T-helper 17 cell (primary cell): ENCODE measurements at places on chromosomes 5 and 9. TPM values are rescaled to one million over a fixed set of nuclear protein-coding genes. Genes with fewer than 3 reads are reported as not detected.

Gene FOXD4L6
- not detected for total RNA-seq

Gene SPATA31A3
- not detected for total RNA-seq

Gene PCDHB13
- total RNA-seq: not detected

Gene OMD
- total RNA-seq: not detected

Gene SELENOP
- total RNA-seq: not detected

- DNase-seq: no peak
Measured at GRCh38 chr9:21672761-21673160, 129.7 kb upstream of the MTAP start.

- DNase-seq: no peak
Measured at GRCh38 chr5:16726538-16726946, 109.7 kb upstream of the RETREG1 start.

DNA sequence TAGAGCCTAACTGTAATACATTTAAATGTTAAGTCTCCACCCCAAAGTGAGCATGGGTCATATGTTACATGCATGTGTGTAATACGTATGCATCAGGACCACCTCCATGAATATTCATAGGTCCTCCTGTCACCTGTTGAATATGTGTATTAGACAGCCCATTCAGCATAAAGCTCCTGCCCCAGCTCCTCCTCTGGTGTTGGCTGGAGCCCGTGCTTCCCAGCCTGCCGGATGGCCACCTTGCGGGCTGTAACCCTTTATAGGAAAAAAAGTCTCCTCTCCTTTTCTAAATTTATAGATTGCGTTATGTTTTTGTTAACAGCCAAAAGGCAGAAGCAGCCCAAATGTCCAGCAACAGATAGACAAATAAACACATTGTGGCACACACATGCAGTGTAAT, 299.5 kb downstream of the MED10 start:
- DNase-seq: no peak

DNA sequence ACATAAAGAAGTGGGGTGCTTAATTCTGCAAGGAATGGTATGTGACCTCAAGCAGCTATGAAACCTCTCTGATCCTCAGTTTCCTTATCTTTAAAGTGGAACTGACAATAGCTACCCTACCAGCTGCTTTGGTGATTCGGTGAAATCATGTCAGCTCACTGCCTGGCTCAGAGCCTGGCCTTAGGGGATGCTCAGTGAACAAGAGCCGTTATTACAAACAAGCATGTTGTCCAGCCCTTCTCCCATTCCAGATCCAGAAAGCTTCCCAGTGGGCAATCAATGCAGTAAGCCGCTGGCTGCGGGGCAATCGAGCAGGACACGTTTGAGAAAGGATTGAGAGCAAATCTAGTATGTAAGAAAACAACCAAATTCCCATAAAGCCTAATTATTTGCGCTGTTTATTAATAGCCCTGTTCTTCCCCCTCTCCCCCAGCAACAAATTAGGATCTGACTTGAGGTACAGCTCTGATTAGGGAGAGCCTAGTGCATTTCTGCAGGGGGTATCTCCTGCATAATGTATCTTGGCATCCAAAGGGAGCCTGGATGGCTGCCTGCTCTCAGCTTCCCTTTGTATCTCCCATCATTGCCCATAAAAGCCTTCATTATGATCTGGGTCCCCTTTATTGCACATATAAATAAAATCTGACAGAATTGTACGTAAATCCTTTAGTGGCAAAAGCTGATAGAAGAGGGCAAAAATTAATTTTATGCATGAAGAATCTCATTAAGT, 371.4 kb downstream of the TMEM232 start:
- DNase-seq: no peak

GRCh38 chr5:93583768-93584595, 960 bp downstream of the NR2F1 start:
- no peak for DNase-seq

DNA sequence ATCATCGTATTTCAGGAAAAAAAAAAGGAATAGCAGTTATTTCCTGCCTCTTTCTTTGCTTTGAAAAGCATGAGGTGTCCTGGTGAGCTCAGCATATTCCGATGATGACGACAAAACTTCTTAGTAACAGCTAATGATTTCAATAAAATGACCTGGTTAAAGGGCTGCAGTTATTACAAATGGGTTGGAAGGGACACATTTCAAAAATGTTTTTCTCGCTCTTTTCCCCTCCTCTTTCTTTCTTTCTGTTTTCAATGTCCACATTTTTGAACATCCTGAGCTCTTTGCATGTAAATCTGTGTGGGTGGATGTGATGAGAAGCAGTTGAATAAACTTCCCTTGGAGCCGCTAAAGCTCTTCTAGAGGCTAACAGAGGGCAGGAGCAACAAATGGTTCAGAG, 186.8 kb upstream of the SLC27A6 start:
- DNase-seq: no peak

DNA sequence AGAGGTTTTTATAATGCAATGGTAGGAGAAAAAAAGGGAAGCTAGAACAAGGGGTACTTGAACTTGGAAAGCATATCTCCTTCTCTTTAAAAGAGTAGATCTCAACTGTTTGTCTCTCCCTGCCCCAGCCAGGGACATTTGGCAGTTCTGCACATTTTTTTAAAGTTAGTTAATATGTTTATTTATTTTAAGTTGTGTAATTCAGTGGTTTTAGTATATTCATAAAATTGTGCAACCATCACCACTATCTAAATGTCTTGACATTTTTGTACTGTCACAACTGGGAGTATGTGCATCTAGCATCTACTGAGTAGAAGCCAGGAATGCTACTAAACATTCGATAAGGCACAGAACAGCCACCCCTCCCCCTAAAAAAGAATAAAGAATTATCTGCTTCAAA, 103.5 kb upstream of the DPYSL3 start:
- DNase-seq: no peak

DNA sequence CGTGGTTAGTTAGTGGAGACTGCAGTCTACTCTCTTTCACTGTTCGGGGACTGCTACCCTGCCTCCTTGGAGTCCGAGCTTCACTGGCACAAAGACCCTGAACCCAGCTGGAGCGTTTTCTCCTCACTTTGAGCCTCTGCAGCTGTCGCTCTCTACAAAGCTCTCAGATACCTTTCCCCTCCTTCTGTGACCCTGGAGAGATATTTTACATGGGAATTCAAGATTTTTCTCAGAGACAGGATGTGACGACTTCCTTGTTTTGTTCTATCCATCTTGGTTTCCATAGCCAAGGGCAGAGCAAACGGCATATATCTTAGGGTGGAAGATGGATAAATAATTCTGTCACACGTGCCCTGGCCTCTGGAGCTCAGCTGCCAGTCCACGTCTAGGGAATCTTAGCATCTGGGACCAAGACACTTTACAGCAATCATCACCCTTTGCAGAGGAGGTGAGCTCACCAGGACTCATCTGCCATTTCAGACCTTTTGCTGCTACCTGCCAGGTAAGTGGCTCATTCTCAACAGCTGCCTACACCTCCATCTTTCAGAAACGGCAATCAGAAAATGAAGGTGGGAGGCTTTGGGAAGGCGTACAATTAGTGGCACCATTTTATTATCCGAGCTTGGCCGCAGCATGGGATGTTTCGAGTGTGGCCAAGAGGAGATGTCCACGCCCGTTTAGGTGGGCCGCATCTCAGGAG, at the start of gene BTNL9:
BTNL9 (plus strand) TSS at position 336 of the 700 bp plus-strand sequence. CDS start 5,224 bp downstream, outside the sequence.
- DNase-seq: no peak

- no peak for DNase-seq
Measured at GRCh38 chr9:98570663-98571440, 137.9 kb downstream of the GABBR2 start.

DNA sequence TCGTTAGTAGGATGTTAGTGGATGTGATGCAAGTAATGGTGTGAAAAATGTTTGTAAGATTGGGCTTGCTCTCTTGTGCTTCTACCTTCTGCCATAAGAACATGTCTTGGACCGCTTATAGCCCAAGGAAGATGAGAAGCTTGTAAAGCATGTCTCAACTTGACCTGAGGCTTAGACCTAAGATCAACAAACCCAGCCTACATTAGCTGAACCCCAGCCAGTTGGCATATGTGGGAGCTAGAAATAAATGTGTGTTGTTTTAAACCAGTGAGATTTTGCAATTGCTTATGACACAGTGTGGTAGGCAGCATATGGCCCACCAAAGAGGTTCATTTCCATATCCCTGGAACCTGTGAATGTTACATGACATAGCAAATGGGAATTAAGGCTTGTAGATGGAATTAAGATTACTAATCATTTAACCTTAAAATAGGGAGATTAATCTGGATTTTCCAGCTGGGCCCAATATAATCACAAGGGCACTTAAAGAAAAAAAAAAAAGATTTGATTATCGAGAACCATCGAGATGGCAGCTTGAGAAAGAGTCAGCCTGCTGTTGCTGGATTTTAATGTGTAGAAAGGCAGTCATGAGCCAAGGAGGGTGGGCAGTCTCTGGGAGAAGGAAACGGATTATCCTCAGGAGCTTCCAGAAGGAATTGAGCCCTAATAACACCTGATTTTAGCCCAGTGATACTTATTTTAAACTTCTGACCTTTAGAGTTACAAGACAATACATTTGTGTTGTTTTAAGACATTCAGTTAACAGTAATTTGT, 27.3 kb upstream of the EDIL3 start:
- no peak for DNase-seq

DNA sequence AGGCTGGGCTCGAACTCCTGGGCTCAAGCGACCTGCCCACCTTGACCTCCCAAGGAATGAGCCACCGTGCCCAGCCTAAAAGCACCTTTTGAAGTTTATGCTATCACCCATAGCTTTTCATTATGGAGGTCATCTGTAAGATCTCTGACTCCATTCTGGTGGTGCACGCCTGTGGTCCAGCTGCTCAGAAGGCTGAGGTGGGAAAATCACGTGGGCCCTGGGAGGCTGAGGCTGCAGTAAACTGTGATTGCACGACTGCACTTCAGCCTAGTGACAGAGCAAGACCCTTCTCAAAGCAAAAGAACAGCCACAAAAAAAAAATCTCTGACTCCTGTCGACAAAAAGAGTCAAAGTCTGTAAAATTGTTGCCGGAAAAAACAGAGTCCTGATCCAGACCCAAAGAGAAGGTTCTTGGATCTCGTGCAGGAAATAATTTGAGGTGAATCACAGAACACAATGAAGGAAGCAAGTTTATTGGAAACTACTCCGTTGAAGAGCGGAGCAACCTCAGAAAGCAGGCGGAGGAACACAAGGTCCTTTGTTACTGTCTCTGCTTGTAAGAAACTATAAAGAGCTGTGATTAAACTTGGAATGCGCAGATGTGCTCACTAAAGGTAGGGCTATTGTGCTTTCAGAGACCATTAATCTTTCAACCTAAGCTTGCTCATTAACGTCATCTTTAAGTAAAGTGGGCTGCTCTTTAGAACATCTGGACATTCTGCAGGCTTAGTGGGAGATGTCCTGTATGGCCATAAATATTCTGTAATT, 2.0 kb upstream of the HAUS6 start:
- DNase-seq: no peak

DNA sequence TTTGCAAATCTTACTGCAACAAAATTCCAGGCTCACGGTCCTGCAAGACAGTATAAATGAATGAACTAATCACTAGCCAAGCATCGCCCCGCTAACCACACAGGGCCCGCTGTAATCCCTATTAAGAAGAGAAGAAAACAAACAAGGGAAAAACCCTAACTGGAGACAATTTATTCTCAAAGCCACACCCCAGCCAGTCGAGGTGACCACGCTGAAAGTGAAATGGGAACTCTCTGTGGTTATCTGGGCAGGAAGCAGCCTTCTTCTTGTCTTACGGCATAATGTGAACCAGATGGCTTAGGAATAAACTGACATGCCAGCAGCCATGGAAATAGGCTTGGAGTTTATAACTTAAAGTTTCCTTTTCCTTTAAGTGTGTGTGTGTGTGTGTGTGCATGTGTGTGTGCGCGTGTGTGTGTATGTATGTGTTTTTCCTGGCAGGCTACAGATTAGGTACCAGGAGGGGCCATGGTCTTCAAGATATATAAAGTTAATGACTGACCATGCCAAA, 120.2 kb downstream of the SEMA6A start:
- DNase-seq: no peak

GRCh38 chr9:16150938-16151650, 598.3 kb downstream of the CCDC171 start:
- DNase-seq: no peak

DNA sequence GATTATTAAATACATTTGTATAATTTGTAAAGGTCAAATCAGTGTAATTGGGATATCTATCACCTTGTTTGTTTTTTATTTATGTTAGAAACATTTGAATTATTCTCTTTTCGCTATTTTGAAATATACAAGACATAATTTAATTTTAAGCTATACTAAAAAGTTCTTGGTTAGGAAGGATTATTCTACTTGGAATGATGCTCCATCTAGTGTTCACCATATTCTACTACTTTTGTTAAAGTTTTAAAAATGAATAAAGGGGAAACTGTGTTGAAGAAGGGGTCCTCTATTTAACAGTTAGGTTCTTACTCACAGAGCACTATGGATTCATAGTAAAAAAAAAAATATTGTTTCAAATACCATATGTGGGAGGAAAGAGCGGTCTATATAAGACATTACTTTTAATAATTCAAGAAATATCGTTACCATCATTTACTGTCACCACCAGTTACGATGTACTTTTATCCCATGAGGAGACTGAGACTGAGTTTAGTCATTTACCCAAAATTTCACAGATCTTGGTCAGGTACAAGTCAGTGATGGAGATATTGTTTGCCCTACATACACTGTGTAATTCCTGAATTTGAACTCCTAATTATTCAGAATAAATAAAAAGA, 6.3 kb upstream of the STOM start:
- DNase-seq: no peak

DNA sequence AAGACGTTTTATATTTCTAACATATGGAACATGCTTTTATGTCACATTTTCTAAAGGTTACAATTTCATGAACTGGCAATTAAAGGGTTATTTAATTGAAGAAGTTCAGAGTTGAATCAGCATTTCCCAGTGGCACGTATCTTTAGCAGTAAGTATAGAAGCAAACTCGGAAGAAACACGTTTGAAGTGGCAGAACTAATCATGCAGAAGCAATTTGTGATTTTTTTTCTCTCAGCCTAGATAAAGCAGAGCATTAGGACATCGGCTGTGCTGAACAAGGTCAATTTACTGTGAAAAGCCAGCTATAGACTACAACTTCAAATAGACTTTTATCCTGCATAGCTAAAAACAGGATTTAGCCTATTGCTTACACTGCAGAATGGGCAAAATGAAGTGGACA, 104.7 kb downstream of the ISL1 start:
- no peak for DNase-seq

DNA sequence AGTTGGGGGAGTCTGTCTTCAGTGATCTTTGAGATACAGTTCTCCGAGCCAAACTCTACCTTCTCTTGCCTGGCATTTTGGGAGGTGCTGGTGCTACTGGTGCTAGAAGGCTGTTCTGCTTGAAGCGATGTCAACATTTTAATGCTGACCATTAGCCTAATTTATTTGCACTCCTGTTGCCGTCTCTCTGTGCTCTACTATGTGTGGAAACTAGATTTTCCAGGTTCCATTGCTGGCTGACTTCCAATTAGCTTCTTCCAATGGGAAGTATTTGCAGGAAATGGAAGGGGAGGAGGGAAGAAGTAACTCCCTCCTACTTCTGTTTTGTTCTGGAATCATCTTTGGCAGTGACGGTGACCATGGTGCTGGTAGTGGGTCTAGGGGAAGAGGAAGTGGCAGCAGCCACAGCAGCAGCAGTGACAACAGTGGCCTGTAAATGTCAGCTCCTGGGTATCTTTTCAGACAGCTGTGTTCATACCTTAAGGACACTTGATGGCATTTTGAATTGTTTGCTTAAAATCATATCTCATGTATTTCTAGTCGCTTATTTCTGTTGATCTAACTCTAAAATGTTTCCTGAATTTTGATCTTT, 7.9 kb downstream of the TXNDC8 start:
- no peak for DNase-seq
